ENCODE measurements at places on chromosomes 12 and 14.

DNA sequence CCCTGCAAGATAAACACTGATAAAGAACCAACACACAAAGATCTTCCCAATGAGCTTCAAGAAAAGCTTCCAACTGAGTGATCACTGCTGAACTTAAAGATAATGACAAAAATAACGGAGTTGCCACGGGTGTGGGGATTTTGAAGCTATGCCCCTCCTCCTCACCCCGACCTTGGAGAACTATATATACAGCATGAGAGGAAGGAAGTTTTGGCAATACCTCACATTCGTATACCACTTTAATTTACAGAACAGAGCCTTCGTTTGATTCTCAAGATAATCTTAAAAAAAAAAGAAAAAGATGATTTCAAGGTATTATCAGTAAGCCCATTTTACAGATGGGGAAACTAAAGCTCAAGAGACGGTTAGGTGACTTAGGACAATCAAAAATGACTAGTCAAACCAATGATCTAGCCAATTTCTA, 715 bp downstream of the NEK9 start:
- DNase-seq = no peak

DNA sequence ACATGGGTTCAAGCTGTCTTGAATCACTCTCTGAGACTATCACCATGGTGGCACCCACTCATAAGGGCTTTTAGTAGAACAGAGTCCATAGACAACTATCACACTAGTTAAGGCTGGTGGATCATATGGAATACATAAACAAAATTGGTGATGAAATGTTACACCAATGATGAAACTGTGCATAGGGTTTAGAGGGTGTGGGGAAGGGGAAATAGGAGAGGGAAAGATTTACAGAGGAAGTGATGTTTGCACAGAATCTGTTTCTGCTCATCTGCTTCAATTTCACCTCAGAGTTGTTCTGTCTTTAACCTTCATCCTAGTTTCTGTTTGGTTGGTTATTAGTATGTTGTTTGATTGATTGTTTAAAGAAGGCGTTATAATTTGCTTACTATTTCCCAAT, 2.4 kb upstream of the RXYLT1 start:
- DNase-seq = no peak

DNA sequence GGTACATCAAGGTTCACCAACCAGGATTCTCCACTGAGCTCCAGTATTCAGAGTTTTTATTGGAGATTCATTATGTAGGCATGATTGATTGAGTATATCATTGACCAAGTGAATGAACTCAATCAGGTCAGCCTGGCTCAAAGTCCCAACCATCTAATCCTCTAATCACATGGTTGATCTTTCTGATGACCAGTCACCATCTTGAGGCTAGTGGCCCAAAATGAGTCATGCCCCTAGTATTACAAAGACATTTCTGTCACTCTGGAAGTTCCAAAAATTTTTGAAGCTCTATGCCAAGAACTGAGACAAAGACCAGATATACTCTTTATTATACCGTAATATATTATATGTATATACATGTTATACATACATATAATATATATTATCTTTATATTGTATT, 75.9 kb upstream of the ATF7IP start:
- DNase-seq = no peak

- no peak for DNase-seq
Observed at GRCh38 chr14:51806026-51807023, 54.1 kb upstream of the GNG2 start.

GRCh38 chr14:96843137-96843536, 46.0 kb downstream of the VRK1 start:
- no peak for DNase-seq

DNA sequence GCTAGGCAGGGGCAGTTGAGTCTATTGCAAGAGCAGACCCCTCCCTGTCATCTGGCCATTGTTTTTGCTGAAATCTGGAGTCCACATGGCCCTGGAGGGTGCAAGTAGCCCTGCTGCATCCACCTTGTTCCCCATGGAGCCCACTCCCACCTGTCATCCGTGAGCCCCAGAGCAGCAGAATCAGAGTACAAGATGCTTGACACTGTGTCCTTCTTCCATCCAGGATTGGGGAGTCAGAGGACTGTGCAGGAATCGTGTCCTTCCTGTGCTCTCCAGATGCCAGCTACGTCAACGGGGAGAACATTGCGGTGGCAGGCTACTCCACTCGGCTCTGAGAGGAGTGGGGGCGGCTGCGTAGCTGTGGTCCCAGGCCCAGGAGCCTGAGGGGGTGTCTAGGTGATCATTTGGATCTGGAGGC, 8.8 kb downstream of the DHRS2 start:
- no peak for DNase-seq

GRCh38 chr12:12333407-12334366, 16.4 kb downstream of the MANSC1 start:
- DNase-seq = no peak

DNA sequence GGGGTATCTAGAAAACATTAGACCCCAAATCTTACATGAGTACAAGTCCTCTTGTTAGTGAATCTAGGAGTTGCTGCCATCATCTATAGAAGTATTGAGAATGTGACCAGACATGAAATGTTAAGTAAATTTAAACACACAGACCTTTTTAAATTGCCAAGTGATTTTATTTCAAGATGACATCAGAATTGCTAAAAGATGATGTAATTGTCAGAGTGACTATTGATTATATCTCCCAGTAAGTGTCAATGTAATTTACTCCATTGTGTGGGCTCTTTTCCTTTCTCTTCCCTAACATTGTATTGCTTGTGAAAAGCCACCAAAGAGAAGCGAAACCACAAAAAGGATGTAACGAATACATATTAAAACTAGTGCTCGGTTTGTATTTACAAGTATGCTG, 16.8 kb downstream of the ADAM21 start:
- DNase-seq = no peak

DNA sequence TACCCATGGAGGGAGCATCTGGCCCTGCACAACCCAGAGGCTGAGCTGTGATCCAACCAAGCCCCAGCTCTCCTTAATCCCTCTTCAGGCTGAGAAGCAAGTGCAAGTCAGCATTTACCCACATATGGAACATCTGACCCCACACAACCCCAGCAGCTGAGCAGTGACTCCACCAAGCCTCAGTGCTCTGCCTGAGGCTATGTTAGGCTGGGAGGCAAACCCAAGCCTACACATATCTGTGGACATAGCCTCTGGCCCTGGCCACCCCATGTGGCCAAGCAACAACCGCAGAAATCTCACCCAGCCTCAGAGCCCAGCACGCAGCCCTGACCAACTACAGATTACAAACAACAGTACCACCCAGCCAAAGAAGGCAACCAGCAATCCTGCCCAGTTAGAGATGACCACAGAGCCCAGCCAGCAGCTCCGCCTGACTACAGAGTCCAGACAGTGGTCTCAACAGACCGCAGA, 142.8 kb downstream of the NUAK1 start:
- DNase-seq = no peak

- DNase-seq = no peak
Observed at GRCh38 chr14:53953828-53954550, 2.6 kb downstream of the BMP4 start.

GRCh38 chr12:124766727-124767065, 97.0 kb downstream of the SCARB1 start:
- no peak for DNase-seq

- no peak for DNase-seq
Observed at GRCh38 chr12:58090685-58091084, 149.3 kb downstream of the ATP23 start.

GRCh38 chr14:98185036-98185435, 1087.0 kb downstream of the BCL11B start:
- DNase-seq = no peak

- no peak for DNase-seq
Observed at GRCh38 chr14:62269204-62269603, 507.0 kb downstream of the SNAPC1 start.

GRCh38 chr14:52119030-52119429, 50.2 kb upstream of the NID2 start:
- no peak for DNase-seq

- DNase-seq = no peak
Observed at GRCh38 chr14:103404032-103404918, 19.1 kb downstream of the MARK3 start.

GRCh38 chr12:71503579-71504391, 64.2 kb downstream of the LGR5 start:
- no peak for DNase-seq

- no peak for DNase-seq
Observed at GRCh38 chr14:97640031-97640430, 842.8 kb downstream of the VRK1 start.

DNA sequence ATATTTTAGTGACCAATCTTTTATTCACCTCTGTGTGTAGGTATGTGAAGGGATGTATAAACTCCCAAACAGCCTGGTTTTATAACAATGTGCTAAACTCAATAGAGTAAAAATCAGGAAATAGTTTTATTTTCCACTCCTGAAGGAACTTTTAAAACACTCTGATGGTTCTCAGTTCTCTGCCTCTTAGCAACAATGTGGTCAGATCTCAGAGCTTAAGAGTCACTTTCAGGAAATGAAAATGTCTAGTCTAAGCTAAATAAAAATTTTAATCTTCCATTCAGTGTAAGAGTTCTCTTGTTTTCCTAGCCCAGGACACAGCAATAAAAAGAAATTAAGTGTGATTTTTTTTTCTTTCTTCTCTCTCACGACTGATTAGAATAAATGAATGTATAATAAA, 718.0 kb downstream of the C12orf50 start:
- no peak for DNase-seq

DNA sequence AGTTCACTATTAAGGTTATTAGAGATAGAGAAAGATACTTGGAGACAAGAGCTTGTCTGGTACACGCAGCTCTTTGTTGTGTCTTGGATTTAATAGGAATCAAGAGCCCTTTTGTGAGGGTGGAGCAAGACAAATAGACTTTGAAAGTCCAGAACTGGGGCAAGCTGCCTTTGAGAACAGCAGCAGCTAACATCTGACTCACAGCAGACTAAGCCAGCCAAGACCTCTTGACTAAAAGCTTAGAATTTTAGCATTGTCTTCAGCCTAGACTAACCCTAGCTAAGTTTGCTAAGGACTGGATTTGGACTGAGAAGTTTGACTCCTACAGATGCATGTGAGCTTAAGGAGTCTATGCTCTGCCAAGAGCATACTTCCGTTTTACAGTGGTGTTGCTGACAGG, 201.9 kb upstream of the RBM19 start:
- DNase-seq = no peak

DNA sequence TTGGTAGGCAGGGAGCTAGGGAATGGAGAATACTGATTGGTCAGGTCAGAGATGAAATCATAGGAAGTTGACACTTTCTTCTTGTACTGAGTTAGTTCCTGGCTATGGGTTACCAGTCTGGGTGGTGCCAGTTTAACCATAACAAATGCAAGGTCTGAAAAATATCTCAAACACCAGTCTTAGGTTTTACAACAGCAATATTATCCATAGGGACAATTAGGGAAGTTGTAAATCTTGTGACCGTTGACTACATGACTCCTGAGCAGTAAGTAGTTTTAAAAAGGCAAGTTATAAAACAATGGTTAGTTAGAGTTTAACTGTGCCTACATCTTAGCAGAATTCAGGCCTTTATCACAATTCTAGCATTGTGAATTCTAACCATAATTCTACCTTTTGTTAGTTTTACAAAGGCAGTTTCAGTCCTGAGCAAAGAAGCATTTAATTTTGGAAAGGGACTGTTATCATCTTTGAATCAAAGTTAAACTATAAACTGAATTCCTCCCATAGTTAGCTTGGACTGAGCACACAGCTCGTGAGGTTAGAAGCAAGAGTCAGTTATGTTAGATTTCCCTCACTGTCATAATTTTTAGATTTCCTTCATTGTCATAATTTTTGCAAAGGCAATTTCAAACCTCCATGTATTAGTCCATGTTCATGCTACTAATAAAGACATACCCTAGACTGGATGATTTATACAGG, 19.7 kb upstream of the MON2 start:
- DNase-seq = no peak

DNA sequence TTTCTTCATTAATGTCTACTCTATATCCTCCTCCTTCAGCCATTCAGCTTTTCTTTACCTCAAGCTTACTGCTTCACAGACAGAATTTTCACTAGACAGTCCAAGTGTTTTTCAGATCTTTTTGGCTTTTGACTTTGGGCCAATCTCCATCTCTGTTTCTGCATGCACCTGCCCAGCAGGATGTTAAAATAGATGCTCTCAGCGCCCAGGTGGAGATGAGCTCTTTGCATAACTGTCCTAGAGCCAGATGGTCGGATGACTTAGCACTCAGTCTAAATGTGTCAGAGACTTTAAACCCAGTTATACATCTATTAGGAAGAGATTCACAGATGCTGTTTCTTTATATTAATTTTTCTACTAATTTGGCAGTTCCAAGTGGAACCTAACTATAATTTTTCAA, 80.3 kb upstream of the SSTR1 start:
- no peak for DNase-seq

- no peak for DNase-seq
Observed at GRCh38 chr12:122981036-122981471, 573 bp downstream of the ARL6IP4 start.

DNA sequence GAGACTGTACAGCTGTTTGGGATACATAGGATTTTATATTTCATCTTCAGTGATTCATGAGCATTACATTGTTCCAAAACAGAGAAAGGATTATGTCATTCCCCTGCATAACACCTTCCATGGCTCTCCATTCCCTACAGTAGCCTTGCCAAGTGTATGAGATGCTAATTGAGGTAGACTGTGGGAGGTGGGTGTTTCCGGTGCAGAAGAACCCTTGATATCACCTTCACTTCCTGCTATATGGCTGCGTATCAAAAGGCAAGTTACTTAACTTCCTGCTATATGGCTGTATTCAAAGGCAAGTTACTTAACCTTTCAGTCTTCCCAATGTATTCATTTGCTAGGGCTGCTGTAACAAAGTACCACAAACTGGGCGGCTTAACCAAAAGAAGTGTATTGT, 11.2 kb downstream of the FAR2 start:
- DNase-seq = no peak

DNA sequence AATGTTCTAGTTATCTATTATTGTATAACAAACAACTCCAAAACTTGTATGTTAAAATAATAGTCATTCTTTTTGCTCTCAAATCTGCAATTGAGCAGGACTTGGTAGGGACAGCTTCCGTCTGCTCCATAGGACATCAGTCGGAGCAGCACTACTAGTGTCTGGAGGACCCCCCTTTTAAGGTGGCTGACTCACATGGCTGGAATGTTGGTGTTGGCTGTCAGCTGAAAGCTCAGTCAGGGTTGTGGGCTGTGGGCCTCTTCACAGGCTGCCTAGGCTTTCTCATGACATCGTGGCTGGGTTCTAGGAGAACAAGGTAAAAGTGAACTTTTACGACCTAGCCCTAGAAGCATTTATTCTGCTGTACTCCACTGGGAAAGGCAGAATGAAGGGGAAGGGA, 160.6 kb downstream of the ANO4 start:
- no peak for DNase-seq

DNA sequence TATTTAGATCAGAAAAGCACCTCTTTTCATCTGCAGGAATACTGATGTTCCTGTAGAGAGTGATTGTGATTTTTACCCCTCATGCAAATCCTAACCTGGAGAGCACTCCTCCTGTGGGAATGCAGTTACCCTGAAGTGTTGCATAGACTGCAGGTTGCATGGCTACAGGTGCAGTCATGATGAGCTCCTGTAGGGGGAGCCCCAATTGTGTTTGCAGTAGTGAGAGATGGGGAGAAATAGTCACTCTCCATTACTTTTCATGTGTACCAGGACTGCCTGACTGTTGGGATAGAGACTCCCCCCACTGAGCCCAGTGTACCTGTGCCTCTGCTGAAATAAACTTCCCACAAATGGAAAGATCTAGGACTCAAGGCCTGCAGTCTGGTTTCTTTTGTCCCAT, 1086.5 kb downstream of the SLC6A15 start:
- DNase-seq = no peak
